ENCODE measurements at places on chromosomes 16 and 17.

DNA sequence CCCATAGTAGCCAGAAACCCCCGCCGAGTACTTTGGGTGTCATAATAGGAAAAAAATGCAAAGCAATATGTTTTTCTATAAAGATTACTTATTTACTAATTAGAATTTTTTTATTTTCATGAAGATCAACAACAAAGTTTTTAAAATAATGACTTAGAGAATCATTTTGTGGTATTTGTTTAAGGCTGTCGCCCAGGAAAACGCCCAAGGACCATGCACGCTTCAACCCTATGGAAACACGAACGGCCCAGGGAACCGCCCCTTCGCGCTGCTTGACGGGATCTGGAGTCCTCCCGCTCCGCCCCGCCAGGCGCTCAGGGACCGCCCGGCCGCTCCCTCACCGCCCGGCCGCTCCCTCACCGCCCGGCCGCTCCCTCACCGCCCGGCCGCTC, 408 bp upstream of the KPNA2 start:
- no peak for DNase-seq

- no peak for DNase-seq
Measured at GRCh38 chr17:2034806-2035540, 5.0 kb downstream of the DPH1 start.

- DNase-seq, result no peak
Measured at GRCh38 chr16:47262938-47263337, 119.2 kb upstream of the NETO2 start.

DNA sequence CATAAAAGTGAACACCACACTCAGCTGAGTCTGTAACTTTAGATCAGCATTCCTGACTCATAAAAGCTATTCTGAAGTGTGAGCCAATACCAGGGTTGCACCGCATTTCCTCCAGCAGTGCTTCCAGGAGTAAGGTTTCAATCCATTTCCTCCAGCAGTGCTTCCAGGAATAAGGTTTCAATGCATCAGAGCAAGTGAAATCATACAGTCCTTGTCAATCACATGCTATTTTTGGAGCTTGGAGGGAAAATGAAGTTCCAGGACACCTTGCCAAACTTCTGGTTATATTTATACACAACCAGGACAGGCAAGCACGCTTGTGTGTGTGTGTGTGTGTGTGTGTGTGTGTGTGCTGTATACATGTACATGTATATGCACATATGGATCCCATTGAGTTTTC, 327.6 kb downstream of the GRIN2A start:
- peak; percentile 63 for DNase-seq

- DNase-seq, result peak; percentile 88
Measured at GRCh38 chr17:44900894-44901293, 1.6 kb upstream of the EFTUD2 start.

DNA sequence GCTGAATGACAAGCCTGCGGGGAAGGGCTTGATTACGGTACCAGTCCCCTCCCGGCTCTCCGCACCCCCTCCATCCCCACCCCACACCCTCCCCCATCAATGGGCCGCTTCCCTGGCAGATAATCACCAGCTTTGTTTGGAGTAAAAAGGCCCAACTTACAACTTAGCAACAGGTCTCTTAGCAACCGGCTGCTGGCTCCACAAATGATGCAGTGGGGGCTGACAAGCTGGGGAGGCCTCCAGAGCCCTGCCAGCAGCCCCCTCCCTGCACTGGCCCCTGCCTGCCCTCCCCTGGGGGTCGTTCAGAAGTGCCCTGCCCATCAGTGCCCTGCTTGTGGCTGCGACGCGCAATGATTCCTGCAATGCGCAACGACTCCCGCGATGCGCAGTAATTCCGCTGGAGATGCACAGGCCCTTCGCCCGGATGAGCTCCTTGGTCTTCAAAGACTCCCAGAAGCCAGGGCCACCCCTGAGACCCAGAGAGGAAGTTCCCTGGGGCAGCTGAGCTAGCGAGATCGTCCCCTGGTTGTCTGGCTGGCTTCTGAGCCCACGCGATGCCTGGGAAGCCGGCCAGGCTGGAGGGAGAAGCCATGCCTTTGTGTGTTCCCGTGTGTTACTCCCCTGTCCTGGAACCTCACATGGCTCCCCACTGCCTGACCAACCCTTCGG, 23.3 kb downstream of the CPNE2 start:
- DNase-seq, result peak; percentile 60

DNA sequence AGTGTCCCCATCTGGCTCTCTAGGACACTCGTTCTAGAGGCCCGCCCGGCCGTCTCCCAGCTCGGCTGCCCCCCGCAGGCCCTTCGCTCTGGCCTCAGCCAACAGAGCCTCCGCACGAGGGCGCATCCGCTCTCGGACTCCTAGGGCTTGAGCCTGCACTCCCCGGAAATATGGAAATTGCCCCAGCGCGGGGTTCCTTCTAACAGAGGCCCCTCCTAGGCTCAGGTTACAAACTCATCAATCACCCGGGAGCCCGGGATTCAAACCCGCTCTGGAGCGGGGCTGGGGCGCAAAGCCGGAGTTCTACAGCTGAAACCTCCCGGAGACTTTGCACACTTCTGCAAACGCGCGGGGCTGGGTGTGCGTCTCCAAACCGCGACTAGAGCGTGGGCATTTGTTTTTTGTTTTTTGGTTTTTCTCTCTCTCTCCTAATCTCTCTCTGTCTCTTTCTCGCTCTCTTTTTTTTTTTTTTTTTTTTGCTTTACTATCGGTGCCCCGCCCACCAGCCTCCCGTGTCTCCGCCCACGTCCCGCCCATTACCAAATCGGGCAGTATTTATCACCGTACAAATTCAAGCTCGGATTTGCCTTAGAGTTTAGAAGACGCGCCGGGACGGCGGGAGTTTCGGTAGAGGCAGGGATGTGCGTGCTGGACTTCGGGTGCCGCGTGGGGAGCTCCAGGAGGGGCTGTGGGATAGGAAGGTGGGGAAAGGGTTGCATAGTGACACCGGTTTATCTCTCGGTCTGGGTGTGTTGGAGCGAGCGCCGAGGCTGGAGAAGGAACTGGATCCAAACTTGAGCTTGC, 2.4 kb upstream of the FOXL1 start:
- DNase-seq, result peak; percentile 87
